ENCODE measurements at places on chromosomes 6 and 20.

GRCh38 chr6:116933485-116933884 lies 56.4 kb downstream of the RFX6 start:
- DNase-seq = no peak

DNA sequence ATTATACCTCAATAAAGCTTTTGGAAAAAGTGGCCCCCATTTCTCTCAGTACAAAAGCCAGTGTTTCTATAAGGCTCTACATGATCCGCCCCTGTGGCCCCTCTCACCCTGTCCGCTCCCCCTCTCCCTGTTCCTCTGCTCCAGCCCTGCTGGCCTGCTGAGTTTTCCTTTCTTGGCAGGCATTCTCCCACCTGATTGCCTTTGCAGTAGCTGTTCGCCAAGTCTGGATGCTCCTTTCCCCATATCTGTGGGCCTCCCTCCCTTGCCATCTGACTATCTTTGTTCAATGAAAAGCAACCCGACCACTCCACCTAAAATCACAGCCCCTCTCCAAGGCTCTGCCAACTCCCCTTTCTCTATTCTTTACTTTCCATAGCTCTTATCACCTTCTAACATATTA lies 33.2 kb downstream of the CDH22 start:
- DNase-seq = no peak

DNA sequence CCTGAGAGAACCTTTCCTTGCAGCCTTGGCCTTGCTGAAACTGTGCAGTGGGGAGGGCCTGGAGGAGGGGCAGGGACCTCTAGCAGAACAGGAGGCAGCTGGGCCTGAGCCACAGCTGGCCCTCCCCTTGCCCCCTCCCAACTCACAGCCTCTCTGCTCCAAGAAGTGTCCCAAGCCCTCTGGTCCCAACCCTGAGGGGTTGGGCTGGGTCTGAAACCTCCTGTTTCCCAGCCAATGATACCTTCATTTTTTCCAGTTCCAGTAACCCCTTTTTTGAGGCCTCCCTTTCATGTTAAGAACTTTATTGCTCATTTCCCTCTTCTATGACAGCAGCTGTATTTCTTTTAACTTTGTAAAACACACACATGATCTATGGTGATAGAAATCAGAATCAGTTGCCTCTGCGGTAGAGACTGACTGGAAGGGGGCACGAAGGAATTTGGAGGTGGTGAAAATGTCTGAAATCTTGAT lies 17.9 kb upstream of the ARMC12 start:
- DNase-seq = no peak

GRCh38 chr6:70186461-70186860 lies 116.4 kb downstream of the COL9A1 start:
- DNase-seq = no peak

GRCh38 chr20:47243003-47243402 lies 113.5 kb downstream of the ZMYND8 start:
- DNase-seq = no peak

GRCh38 chr6:143884216-143884900 lies 20.1 kb downstream of the ZC2HC1B start:
- DNase-seq = no peak

DNA sequence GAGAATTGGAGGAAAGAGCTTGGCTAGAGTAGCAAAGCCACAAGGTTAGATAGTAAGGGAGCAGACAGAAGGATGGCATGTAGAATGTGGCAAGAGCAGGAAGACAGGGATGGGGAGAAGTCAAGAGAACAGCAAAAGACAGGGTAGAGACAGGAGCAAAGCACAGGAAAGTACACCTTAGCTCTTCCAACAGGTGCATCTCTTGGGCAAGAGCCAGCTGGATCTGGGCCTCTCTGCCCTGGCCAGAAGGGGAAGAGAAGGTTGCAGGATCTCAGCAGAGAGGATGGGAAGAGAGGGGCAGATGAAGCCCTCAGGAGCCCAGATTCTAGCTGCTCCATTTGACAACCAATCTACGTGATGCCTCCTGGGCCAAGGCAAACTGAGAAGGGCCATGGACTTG lies 16.7 kb downstream of the SCUBE3 start:
- DNase-seq = no peak

DNA sequence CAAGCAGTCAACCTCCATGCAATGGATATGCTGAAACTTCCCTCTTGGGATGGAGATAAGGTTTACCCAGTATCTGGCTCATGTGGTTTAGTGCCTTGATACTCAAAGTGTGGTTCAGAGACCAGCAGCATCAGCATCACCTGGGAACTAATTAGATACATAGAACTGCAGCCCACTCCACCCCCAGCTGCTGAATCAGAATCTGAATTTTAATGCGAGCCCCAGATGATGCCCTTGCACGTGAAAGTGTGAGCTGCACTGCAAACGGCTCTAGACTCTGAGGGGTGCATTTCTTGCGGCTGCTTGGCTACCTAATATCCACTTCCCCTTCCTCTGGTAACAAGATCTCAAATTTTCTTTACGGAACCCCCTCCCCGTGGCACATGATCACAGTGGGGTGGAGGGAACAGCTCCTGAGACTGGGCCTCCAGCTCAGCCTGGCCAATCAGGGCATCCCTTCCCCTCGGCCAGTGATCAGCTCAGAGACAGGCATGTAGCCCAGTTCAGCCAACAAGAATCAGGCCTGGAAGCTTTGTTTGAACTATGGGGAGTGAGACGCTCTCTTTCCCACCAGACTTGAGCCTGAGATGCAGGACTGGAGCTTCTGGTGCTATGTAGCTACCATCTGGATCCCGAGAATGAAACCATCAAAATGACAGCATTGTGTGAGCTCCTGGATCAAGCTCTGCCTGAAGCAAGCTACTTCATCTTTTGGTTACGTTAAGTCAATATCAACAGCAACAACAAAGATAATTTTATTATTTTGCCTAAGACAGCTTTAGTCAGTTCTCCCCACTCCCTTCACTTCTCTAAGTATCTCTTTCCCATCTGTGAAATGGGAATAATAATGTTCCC lies 12.8 kb downstream of the KCNK15 start:
- no peak for DNase-seq

GRCh38 chr6:10205120-10205519 lies 209.8 kb downstream of the TFAP2A start:
- no peak for DNase-seq

GRCh38 chr6:19394687-19395086 lies 442.5 kb upstream of the ID4 start:
- DNase-seq = no peak

GRCh38 chr6:154613137-154613676 lies 102.7 kb upstream of the CNKSR3 start:
- DNase-seq = peak; percentile 56

DNA sequence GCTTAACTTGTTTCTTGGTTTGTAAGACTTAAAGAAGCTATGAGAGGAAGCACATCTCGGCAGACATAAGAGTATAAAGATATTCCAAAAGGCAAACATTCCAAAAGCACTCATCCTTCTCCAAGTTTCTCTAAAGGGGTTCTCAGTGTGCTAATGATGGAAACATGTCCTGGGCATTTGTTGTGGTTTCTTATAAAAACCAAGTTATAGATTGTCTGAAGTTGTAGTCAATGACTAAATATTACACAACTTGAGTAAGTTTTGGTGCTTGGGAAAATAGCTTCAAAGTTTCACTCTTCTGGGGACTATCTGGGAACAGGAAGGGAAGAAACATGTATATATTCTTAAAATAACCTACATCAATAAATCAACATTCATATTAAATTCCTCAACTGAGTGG lies 128.3 kb upstream of the TBX18 start:
- DNase-seq = peak; percentile 55

DNA sequence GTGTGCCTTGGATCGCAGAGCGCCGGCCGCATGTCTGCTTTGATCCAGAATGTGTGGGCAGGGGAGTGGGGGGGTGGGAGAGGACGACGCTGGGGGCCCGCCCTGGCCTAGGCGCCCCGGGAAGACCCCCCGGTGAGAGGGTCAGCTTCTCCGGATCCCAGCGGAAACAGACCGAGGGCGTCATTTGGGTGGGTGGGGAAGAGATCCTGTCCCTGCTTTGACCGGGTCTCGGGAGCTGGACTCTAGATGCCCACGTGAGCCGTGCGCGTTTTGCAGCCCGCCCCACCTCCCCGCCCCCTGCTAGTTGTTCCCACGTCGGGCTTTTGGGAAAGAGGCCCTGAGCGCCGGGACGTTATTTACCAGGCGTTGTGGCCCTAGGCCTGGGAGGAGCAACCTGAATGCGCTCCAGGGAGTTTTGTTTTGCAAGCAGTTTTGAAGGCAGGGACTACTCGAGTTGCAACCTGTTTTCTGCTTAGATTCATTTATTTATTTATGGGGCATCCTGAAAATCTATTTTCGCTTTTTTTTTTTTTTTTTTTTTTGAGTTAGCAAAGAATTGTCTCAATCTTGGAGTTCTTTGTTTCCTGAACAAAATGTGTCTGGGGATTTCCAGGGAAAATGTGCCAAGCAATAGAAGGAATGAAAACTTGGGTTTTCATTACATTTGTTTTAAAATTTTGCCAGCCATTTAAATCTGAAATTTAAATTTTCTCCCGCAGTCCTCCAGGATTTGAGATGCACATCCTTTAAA lies 1.6 kb downstream of the DSP start:
- no peak for DNase-seq

DNA sequence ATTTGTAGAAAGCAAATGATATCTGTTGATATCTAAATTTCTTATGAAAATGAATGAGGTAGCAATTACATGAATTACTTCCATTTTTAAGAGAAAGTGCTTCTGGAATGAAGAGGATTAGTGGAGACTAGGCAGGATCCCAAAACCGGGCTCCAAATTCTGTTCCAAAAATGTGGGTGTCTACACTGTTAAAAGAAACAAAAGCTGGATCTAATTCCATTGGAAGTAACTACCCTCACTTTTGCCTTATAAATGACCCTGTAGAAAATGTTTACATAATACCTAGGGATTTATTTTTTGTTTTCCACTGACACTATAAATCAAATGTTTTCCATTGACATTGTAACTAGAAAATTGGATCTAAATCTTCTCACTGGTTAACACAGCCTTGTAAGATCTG lies 454.9 kb upstream of the JARID2 start:
- DNase-seq = no peak

- DNase-seq = no peak
Observed at GRCh38 chr20:46020555-46020954, 8.5 kb upstream of the SLC12A5 start.

GRCh38 chr6:136487759-136488425 lies 62.3 kb downstream of the MAP7 start:
- no peak for DNase-seq

DNA sequence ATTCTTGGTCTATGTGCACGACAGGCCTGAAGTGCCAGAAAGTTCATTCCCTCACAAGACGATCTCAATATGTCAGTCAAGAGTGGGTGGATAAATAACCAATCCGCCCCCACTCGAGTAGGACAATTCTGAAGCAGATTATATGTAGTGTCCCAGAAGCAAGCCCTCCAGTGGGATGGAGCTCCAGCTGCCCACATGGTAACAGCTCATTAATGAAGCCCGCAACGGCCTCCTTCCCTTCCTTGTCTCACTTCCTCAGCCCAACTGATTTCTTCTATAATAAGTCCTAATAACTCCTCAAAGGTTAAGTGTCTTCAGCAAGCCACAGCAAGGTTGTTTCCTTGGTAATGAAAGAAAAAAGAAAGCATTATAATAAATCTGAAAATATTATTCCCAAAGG lies 82.1 kb upstream of the F13A1 start:
- DNase-seq = no peak

DNA sequence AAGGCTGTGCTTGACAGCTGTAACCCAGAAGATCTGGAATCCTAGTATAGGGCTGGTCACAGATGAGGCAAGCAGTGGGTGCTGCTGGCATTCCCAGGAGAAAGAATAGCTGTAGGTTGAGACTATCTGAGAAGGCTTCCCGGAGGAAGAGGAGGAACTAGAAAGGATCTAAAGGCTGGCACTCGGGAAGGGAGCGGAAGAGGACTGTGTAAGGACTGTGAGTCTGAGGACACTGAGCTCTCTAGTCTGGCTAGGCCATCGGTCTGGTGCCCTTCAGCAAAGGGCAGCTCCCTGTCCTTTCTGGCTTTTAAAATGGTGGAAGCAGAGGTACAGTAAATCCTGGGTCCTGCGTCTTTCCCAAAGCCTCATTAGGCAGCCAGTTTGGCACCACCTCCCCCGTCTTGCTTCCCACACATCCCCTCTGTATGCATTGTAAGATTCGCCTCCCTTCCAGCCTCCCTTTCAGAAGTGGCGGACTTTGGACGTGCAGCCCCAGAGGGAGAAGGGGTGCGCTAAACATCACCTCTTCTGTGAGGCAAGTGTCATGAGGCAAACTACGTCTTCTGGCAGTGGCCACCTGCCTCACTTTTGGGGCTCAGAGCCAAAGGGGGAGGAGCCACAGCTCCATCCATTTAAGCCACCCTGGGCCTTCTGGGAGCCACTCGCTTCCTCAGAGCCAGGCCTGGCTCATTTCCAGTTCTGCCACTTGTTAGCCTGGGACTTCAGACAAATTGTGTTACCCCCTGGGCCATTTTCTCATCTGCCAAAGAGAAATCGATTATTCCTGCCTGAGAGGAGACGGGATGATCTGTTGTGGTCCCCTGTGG lies 8.6 kb downstream of the SNPH start:
- no peak for DNase-seq

GRCh38 chr20:23063581-23063980 lies 14.1 kb upstream of the THBD start:
- DNase-seq = no peak

DNA sequence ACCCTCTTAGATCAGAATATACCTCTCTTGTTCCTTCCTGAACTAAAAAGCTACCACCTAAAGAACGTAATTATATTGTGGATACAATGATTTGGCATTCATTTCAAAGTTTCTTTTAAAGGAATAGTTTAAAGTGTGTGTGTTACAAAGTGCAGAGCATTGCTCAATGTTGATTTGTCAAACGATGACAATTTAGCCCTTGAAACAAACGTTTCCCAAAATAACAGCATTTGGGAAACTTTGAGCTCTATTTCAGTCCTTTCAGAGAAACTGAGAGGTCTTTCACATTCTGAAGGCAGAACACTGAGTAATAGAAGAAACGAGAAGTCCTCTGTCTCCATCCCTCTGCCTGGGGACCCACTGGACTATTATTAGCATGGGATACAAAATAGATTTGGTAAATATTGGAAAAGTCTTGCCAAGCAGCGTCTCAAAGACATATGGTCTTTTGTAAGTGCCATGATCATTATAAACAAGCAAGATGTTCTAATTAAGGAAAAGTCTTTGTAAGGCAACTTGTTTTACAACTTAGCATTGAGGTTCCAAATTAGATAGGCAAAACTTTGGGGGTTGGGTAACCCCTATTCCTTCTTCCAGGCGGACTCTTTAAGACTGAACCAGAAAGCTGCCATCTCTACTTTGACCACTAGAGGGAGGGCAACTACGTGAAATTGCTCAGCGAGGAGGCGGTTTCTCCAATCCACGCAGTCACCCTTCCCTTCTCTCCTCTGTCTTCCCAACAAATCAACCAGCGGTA lies 208.8 kb downstream of the RNF144B start:
- peak; percentile 16 for DNase-seq

GRCh38 chr6:12371641-12372146 lies 81.5 kb downstream of the EDN1 start:
- DNase-seq = no peak

- DNase-seq = no peak
Observed at GRCh38 chr6:131399433-131399832, 173.6 kb upstream of the ARG1 start.

- DNase-seq = no peak
Observed at GRCh38 chr6:27651371-27651732, 178.4 kb upstream of the ZNF184 start.

Measured in AG04449 (cell line).